ENCODE measurements at places on chromosomes 5 and 9.

- no peak for DNase-seq
Observed at GRCh38 chr9:138122201-138122600, 244.6 kb downstream of the CACNA1B start.

DNA sequence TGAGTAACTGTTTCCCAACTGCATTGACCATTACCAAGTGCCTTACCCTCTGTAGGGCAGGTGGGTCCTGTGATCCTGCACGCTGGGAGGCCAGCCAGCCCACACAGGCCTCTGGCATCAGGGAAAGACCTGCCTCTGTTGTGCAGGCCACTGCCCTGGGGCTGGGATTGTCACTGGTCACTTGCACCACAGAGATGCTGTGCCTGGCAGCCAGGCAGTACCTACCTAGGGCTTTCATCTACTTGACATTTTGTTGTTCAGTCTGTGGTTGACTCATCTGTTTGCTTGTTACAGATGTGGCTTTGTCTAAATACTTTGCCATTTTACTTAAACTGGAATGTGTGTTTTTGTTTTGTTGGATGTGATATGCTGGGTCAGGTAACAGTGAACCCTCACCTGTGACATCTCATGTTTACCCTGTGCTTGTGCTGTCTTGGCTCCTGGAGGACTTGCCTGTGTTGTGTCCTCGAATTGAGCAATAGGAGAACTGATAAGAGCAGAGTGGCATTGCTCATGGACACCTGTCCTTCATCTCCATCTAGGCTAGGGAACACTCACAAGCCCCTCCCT, 32.8 kb downstream of the SECISBP2 start:
- DNase-seq: no peak

GRCh38 chr5:5288201-5288600, 134.3 kb upstream of the ICE1 start:
- DNase-seq: no peak

- peak; percentile 40 for DNase-seq
Observed at GRCh38 chr5:109911731-109912130, 222.0 kb downstream of the MAN2A1 start.

DNA sequence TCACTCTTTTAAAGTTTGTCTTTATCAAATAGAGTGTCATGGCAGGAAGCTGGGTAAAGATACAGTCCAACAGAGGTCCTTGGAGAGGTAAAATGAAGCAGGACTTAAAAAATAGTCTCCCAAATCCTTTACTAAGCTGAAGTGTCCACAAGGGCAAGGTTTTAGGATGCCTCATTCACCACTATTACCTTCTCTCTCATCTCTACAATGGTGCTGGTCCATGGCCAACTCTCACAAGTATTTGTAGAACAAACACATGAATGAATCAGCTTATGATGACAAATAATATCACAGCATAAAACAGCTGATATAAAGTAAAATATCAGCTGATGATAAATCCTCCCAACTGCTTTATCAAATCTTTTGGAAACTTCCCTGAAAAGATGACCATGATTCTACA, 162.3 kb upstream of the ZNF462 start:
- DNase-seq: no peak

DNA sequence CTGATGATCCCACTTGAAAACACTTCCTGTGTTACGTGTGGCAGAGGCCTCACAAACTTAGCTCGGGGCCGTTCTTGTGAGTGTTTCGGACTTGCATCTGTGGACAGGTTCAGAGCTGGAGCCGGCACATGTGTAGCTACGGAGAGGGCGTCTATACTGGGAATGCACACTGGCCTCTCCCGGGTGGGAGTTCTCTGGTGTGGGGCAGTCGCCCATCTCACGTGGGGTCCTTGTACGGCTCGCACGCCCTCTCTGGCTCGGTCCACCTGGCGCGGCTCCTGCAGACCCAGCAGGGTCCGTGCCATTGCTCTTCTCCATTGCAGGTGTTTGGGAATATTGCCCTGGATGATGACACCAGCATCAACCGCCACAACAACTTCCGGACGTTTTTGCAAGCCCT, 197.9 kb downstream of the CACNA1B start:
- DNase-seq: no peak

GRCh38 chr5:141411575-141411974, 1.2 kb upstream of the PCDHGA10 start:
- no peak for DNase-seq

- DNase-seq: no peak
Observed at GRCh38 chr5:149540089-149540488, 11.2 kb downstream of the CSNK1A1 start.

DNA sequence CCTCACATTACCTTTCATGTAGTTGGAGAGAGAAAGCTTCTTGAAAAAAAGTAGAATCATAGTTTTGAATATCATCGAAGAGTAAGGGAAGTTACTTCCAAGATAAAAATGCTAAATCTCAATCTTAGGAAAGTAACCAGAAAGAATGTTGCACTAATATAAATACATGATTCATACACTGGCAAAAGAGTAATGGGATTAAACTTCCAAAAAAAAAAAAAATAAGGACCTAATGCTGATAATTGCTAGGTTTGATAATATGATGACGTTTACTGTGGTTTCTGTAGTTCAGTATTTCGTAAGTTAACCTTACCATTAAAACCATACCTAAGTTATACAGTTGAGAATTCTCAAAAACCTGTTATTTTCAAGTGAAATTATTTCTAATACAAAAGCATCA, 573.8 kb upstream of the CDH9 start:
- DNase-seq: no peak

DNA sequence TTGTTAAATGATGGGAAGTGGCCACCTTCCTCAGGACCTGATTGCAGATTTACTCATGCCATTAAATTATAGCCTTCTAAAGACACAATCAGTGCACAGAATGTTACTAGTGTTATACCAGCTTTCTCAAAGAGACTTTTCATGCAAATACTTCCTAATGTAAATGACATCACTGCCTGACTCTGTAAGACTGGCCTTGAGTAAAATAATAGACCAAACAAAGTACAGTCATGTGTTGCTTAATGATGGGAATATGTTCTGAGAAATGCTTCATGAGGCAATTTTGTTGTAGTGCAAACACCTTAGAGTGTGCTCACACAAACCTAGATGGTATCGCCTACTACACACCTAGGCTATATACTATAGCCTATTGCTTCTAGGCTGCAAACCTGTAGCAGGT, 17.0 kb upstream of the C1QTNF3 start:
- no peak for DNase-seq

DNA sequence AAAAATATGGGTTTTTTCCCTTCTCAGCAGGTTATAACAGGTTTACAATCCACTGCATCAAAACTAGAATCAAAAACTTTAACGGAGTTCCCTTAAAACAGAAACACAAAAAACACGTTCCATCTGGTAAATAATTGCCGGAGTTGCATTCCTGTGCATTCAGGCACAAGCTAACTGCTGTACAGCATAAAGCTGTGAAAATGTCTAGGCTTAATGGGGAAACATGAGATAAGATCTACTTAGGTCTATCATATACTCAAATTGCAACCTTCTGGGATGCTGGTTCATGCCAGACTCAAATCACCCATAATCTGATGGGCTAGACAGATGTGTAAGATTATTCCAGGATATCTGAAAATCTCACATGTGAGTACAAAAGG, 265.3 kb downstream of the DOCK8 start:
- DNase-seq: no peak

DNA sequence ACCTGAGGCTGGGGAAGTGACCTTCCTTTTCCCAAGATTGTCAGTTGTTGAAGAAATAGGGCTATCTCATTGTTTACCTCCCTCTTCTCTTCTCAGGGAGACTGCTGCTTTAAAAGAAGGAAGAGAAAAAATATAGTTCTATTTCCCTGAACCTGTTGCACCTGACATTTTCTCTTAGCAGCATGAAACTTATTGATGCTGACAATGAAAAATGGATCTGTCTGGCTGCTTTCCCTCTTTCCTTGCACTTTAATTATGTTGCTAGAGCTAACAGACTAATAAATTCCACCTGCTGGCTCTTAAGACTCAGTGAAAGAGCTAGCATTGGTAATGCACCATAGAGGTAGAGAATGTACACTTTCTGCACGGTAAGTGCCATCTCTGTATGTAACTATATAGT, 6.2 kb upstream of the CKMT2 start:
- no peak for DNase-seq

- no peak for DNase-seq
Observed at GRCh38 chr9:2963307-2963706, 119.4 kb upstream of the PUM3 start.

GRCh38 chr9:129414993-129415941, 205.6 kb downstream of the C9orf50 start:
- DNase-seq: no peak

DNA sequence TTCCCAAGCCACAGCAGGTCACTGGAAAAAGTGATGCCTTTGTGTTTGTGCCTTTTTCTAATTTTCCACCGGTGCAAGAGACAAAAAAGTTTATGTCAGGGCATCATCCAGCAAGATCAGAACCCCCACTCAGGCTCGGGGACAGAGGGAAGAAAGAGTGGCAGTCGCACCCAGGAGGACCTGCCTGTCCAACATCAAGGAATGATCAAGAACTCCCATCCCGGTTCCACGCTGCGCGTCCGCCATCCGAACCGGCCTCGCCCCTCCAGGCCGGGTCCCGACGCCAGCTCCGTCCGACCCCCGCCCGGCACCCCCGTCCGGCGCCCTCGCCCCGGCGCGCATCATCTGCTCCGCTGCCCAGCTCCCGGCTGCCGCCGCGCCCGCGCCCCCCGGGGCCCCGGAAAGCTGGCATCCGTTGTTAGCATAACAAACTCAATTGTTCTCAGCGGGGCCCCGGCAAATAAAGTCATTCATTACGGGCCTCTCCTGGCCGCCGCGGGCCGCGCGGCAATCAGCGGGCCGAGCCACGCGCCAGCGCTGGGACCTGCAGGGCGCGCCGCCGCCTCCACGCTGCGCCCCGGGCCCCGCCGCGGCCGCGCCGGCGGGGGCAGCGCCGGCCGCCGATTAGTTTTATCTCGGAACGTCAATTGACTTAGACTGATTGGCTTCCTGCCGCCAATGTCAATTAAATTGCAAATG, 48.1 kb downstream of the PAX5 start:
- DNase-seq: peak; percentile 75

DNA sequence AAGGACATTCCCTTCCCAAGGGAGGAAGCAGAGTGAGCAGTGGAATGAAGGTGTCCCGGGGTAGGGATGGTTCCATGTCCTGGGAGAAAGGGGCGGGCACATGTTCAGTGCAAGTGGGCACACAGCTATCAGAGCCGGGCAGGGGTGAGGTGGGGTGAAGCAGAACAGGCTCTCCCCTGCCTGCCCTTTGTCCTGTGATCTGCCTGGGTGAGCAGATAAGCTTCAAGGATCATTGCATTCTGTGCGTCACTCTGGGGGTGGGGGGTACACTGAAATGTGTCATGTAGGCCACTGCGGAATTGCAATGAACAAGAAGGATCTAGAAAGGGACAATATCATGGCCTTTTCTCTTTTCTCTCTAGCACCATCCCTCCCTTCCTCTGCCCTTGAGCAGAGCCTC, 61.7 kb upstream of the SHB start:
- DNase-seq: no peak

- DNase-seq: peak; percentile 76
Observed at GRCh38 chr9:130172161-130172857, at the start of gene NCS1. Gene NCS1, plus strand, starts transcription at chr9:130172404. Its CDS starts 260 bp downstream, at chr9:130172664.

GRCh38 chr9:138013273-138013672, 135.7 kb downstream of the CACNA1B start:
- no peak for DNase-seq

- DNase-seq: no peak
Observed at GRCh38 chr5:54659700-54660131, 142.2 kb downstream of the SNX18 start.

- DNase-seq: no peak
Observed at GRCh38 chr5:133041910-133042309, 9.9 kb upstream of the HSPA4 start.

DNA sequence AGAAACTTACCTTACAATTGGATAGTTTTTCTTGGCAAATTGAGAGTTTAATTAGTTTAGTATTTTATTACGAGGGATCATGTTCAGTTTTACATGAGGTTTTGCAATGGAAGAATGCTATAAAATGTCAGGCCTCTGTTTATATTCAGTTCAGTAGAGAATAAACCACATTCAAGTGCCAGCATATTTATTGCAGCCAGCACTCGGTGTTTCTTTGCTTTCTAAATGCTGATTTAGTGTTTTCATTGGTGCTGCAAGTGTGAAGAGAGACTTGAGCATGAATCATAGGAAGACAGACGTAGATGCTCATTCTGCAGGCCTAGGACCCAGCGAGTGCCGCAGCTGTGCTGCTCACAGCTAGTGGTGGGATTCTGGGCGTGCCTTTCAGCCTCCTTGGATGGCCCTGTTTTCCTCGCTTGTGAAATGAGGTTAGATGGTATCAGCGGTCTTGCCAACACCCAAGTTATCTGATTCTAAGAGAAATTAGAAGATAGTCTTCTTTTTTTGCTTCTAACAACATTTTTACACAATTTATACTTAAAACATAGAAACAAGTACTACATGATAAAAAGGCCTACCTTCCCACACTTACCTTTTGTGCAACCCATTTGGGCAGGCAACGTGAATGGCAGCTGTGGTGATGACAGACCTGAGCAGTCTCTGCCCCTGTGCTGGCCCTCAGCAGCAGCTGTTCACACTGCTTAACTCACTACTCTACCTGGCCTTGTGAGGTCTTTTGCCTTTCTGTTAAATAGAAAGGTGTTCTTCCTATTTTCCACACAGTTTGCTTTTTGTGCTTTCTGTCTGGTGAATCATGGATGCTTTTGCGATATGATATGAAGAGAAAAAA, 26.8 kb upstream of the TNFAIP8 start:
- DNase-seq: no peak

GRCh38 chr9:3768712-3769457, 243.1 kb upstream of the RFX3 start:
- DNase-seq: no peak

DNA sequence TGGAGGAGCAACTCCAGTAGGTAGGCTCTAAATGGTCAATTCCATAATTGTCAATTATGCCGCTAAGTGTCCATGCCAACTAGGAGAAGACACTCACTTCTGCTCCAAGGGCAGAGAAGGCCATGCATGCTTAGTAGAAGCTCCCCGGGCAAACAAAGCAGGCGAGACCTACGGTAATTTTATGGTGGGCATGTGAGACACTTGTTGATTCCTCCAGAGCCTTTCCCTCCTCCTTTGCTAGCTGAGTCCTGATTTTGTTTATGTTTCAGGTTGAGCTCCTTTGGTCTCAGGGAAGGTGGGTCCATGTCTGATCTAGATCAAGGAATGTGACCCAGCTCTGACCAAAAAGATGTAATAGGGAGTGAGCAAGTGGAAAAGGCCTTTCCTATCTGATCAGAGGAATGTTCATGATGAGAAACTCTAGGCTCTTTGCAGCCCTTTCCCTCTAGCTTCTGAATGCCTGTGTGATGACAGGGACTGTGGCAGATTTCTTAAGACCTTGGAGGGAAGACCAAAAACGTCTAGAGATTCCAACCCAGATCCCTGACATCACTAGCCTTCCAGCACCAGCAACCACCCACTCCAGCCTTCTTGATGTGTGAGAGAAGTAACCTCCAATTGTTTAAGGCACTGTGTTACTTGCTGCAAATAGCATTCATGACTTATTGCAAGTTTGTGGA, 7.7 kb upstream of the CPEB4 start:
- no peak for DNase-seq

Data from A673 (cell line).